Kidney epithelial cell (primary cell): ENCODE measurements at places on chromosomes 12 and 14.
A peak's percentile ranks its signal among the peaks of the same experiment; 100 is the strongest.

- DNase-seq = no peak
These were observed 188.9 kb upstream of the BTG1 start for GRCh38 chr12:92334552-92334951.

GRCh38 chr14:24837280-24838046 is 203.5 kb upstream of the GZMB start:
- DNase-seq = no peak

GRCh38 chr14:70664698-70665447 is 23.2 kb downstream of the TTC9 start:
- no peak for DNase-seq

DNA sequence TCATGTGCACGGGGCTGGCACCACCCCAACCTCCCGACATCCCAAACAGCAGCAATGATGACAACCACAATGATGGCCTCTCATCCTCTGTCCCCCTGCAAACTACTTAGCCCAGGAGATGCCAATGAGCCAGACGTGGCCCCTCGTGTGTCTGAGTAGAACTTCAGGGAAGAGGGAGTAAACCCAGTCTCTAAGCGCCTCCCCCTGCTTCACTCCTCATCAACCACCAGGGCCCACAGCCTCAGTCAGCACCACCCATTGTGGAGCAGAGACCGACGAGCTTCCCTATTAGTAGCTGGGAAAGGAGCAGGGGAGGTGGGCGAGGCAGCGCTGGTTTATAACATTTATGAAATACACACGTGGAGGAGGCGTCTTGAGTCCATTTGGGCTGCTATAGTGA is 182.7 kb upstream of the SFSWAP start:
- DNase-seq = no peak

DNA sequence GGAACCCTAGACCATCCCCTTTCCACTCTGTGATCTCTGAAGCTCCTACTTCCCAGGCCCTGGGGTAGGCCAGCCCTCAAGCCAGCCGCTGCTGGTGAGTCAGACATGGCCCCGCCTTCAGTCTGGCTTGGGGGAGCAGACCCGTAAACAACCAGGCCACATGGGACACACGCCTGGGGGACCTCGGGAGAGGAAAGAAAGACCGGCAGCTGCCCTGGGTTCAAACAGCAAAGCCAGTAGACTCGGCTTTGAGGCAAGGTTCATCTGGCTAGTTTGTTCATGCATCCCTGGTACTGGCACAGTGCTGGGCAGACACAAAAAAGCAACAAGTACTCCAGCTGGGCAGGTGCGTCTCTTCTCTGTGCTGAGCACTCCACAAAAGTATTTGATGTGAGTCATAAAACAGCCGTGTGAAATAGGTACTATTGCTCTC is 101.9 kb downstream of the SETD3 start:
- DNase-seq = peak; percentile 55

GRCh38 chr12:108309674-108310312 is 29.3 kb downstream of the CMKLR1 start:
- DNase-seq = no peak

DNA sequence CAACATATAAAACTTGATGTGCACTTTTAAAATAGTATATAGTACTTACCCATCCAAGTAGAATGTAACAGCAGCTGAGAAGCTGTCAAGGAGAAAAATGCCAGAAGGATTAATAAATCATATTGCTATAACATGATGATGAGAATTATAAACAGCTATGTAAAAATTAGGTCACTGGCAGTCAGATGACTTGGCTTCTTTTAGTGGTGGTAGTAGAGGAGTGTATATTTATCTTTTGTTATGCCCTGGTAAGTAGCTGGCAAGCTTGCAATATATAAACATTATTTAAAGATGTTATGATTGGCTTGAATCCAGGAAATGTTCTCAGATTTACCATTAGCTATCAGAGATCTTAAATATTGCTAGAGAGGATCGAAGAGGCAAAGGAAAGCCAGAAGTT is 471.0 kb upstream of the MGAT4C start:
- DNase-seq = no peak

DNA sequence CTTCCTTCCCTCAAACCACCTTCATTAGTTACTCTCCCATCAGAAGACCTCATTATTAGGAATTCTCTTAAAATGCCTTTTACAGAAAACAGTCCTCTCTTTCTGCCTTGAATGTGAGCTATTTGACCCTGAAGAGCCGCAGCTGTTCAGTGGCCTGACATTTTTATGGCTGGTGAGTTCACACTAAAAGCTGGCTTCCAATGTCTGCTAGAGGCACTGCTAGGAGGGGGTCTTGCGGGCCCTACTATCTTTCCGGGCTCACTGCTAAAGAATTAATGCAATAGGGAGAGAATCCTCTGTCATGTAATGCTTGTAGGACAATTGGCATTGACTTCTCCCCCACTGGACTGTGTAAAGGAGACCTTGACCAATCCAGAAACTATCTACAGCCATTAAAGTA is 87.7 kb downstream of the GPR135 start:
- no peak for DNase-seq

- DNase-seq = peak; percentile 56
These were observed 189.2 kb upstream of the RASSF8 start for GRCh38 chr12:25769082-25769945.

DNA sequence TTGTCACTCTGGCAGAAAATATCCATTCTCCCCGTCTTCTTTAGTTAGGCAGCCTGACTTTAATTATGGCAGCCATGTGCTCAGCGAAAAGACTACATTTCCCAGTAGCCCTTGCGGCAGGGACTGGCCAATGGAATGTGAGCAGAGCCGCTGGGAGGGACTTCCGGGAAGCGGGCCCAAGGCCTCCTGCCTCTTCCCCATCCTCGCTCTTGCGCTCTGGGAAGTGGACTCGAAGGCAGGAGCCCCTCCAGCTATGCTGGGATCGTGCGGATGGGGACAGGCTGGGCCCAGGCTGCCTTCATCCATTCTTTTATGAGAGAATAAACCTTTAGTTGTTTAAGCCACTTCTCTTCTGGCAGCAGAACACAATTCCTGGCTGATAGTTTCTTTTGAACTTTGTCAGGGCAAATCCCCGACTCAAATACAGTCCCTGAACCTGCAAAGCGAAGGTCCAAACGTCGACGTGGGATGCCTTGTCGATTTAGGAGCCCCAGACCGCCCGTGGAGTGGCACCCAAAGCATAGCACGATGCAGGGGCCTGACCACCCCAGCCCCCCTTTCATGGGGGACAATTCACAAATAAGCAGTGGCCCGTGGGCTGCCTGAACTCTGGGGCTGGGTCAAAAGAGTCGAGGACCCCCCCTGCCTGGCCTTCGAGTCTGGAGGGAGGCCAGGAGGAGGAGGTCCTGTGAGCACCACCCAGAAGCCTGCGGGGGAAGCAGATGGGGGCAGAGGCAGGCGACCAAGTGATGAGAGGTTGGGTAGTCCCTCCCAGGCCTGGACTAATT is 15.6 kb upstream of the LRTM2 start:
- peak; percentile 58 for DNase-seq

DNA sequence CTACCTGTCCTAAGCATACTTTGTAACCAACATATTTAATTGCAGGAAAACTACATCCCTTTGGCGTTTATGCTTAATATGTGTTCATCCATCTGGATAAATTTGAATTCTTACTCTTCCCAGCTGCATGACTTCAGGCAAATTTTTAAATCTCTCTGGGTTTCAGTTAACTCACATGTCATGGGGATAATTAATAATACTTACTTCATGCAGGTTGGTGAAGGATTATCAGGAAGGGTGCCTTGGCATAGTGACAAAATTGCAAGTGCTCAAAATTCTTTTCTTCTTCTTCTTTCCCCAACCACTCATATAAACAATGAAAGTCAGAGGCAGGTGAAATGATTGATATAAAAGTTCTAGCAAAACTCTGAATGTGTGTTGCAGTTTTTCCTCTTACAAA is 15.9 kb downstream of the SYT10 start:
- DNase-seq = no peak

DNA sequence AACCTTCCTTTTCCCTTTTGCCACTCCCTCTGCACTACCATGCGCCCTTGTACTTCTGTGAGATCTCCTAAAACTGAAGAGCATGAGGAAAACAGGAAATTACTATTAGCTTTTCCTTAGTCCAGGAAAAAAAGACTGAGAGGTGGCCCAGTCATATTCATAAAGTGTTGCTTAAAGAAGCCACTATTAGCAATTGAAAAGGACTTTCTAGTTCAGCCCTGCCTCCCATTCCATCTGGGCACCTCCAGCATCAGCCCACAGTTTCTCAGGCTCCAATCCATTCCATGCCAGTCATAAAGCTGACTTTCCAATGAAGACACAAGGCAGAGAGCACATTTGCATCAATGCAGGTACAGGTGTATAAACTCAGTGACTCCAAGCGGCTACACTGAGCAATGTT is 19.9 kb upstream of the AMIGO2 start:
- no peak for DNase-seq

DNA sequence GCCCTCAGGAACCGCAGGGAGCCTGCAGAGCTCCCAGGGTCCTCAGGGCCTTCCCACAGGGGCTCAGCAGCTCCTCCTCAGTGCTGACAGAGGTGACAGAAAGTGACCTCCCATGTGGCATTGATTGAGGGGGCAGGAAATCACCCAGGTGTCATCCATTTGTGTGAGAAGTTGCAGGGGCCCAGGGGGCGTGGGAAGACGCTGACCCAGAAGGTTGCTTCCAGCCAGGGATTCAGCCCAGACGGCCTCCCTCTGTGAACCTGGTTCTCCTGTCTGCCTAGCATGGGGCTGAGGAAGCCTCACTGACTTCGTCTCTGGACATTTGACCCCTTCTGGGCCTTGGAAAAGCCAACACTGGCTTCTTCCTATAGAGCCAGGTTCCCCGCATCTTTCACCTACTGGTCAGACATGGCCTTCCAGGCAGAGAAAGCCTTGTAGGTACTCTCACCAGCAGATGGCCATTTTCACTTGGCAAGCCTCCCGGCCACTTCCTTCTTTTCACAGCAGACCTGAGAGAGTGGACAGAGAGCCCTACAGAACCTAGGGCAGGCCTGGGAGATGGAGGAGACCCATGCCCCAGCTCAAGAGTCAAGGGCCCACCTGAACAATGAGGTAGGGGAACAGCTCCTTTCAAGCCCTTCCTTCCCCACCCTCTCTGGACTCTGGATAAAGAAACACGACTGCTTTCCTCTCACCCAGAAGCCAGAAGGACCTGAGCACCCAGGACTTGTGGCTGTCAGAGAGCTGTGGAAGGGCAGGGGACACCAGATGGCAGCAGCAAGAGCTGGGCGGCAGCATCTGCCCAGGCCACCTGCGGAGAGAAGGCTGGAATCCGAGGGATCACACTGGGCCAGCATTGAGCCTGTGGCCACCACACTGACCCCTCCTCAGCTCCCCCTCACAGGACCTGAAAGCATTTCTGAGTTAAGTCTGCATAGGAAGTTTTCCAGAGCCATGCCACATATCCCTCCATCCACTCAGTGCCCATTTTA is 377.8 kb downstream of the DPF3 start:
- no peak for DNase-seq

- peak; percentile 7 for DNase-seq
These were observed 80.2 kb downstream of the KCNA5 start for GRCh38 chr12:5123921-5124320.

DNA sequence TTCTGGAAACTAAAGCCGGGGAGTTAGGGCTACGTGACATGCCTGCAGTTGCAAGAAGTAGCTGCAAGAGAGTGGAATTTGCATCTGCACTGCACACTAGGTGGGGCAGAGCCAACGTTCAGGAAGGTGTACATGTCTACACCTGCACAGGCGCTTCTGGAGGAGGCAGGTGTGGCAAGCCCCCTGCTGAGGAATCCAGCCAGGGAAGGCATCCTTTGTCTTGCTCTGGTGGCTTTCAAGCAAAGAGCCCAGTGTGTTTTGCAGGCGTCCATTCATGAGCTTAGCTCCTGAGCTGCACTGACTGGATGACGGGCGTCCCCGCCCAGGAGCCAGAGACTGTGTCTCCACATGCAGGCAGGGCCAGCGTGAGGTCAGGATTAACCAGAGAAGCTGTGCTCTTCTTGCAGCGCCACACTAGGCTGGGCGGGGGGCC is 116.3 kb downstream of the ZFP36L1 start:
- no peak for DNase-seq

GRCh38 chr12:24950231-24950834 is 1.4 kb upstream of the BCAT1 start:
- no peak for DNase-seq

DNA sequence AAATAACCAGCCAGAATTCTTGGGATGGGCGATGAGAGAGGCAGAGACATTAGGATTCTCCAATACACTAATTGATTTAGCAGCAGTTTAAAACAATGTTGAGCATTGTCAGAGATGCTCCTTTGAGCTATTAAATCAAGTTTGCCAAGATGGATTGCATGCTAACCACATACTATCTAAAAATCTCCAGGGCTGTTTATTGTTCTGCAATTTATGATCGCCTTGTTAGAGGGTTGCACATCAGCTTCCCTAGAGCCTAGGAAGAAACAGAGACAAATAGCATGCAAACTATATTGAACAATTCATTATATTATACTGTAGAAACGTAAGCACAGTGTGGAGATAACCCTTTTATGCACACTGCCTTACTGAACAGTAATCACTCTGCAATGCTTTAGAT is 599.9 kb downstream of the SOX5 start:
- DNase-seq = no peak

DNA sequence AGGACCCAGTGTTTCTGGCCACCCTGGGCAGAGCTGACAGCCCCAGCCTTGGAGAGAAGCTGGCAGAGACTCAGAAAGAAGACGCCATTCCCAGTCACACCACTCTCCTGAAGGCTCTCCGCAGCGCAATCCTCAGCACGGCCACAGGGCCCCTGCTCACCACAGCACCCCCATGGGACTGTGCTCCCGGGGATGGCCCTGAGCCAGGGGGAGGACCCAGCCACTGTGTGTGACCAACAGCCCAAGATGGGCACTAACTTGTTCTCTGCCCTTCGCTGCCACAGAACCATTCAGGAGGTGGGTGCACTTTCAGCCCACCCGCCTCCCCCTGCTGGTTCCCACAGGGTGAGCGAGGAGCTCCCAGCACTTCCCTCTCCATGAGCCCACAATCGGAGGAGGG is 57.1 kb downstream of the CCNK start:
- no peak for DNase-seq

- no peak for DNase-seq
These were observed 369.1 kb downstream of the NPAS3 start for GRCh38 chr14:33307691-33308251.

GRCh38 chr14:36221112-36221511 is 44.6 kb upstream of the PTCSC3 start:
- no peak for DNase-seq

GRCh38 chr12:105865886-105866285 is 272.9 kb downstream of the NUAK1 start:
- no peak for DNase-seq

GRCh38 chr14:104343294-104343625 is 204.9 kb downstream of the KIF26A start:
- no peak for DNase-seq
